ENCODE measurements at places on chromosomes 12 and 14. TPM values are rescaled to one million over a fixed set of nuclear protein-coding genes. Genes with fewer than 3 reads are reported as not detected.

Gene KLRK1
- total RNA-seq = not detected

Gene TEX52
- total RNA-seq = not detected

Gene CKAP4
- total RNA-seq = 74.6 TPM

Gene FAM186B
- 0.16 TPM for total RNA-seq

Gene KRT71
- total RNA-seq = not detected

Gene RNASE13
- not detected for total RNA-seq

Gene SIX6
- total RNA-seq = not detected

Gene NRL
- total RNA-seq = 1.1 TPM

Gene RAPGEF3
- total RNA-seq = 0.85 TPM

Gene TGFB3
- total RNA-seq = 1.1 TPM

Gene NGB
- total RNA-seq = not detected

Gene PAX9
- total RNA-seq = 3.2 TPM

Gene ACSM4
- total RNA-seq = not detected

Gene HIF1A
- 220 TPM for total RNA-seq

Gene BAG5
- 24.6 TPM for total RNA-seq

Gene CLEC14A
- not detected for total RNA-seq

Gene LYZ
- 0.45 TPM for total RNA-seq

Gene FOXN4
- total RNA-seq = 0.03 TPM

Gene TMEM63C
- 1.8 TPM for total RNA-seq

Gene BDKRB2
- total RNA-seq = 1.7 TPM

Gene ARHGEF40
- 12.3 TPM for total RNA-seq

Gene CLEC4D
- total RNA-seq = not detected

Gene CISTR
- total RNA-seq = not detected

Gene TMEM30B
- total RNA-seq = 0.29 TPM

Gene AGAP2
- total RNA-seq = 0.13 TPM

Gene KRT80
- 36.8 TPM for total RNA-seq

Gene CLEC9A
- not detected for total RNA-seq

Gene TC2N
- total RNA-seq = 0.70 TPM

Gene CLSTN3
- 13.6 TPM for total RNA-seq

Gene PLEKHG7
- not detected for total RNA-seq

Gene KLRF1
- total RNA-seq = not detected

Gene GALNT6
- total RNA-seq = 3.7 TPM

Gene EFS
- total RNA-seq = not detected

Gene NINJ2
- 1.1 TPM for total RNA-seq

Gene TAS2R9
- total RNA-seq = not detected

Gene SRGAP1
- total RNA-seq = 10.5 TPM

Gene IFI27
- total RNA-seq = 2.4 TPM

Gene KRT86
- total RNA-seq = 42.4 TPM

Gene NRXN3
- 0.74 TPM for total RNA-seq

Gene LRP1-AS
- not detected for total RNA-seq

Gene CLEC2A
- total RNA-seq = not detected

Gene DDN
- total RNA-seq = 0.48 TPM

Gene PLBD1
- 6.3 TPM for total RNA-seq

Gene CLEC4E
- total RNA-seq = 0.59 TPM

Gene NDRG2
- total RNA-seq = 2.7 TPM

Gene BICD1
- 12.5 TPM for total RNA-seq

Gene DLST
- 98.4 TPM for total RNA-seq

All from A549 treated with GW870086 at 1 μM for 4 hours (cell line).